ENCODE measurements at places on chromosomes 1 and 21.

DNA sequence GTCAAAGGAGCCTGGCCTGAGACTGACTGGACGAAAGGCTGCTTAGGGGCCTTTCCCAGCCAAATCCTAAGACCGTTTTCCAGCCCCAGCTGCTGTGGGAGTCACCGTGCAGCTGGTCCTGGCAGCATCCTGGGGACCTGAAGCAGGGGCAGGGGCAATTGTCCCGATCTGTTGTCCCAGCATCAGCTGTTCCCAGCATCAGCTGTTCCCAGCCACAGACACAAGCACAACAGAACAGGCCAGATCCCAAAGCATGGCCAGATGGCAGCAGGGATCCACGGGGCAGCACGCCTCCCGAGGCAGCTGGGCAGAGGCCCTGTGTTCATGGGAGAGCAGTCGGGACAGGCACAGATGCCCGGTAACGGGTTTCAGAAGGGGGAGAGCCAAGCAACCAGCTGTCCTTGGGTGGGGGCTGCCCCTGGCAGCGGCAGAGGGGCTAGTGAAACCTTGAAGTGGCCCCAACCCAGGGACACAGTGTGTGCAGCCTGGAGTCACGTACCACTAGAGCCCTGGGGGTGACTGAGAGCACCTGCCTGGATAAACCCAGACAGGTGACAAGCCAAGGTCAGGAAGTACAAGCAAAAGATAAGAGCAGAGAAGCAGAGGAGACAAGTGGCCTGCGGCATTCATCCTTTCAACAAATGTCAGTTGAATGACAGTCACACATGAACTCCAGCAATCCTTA is 13.3 kb downstream of the CELA2B start:
- DNase-seq = no peak

GRCh38 chr1:190353538-190354101 is 124.0 kb downstream of the BRINP3 start:
- DNase-seq = no peak

- no peak for DNase-seq
These were observed 350.6 kb upstream of the RUNX1 start for GRCh38 chr21:35399706-35400105.

- DNase-seq = no peak
These were observed 45.4 kb downstream of the RPL5 start for GRCh38 chr1:92877081-92877711.

DNA sequence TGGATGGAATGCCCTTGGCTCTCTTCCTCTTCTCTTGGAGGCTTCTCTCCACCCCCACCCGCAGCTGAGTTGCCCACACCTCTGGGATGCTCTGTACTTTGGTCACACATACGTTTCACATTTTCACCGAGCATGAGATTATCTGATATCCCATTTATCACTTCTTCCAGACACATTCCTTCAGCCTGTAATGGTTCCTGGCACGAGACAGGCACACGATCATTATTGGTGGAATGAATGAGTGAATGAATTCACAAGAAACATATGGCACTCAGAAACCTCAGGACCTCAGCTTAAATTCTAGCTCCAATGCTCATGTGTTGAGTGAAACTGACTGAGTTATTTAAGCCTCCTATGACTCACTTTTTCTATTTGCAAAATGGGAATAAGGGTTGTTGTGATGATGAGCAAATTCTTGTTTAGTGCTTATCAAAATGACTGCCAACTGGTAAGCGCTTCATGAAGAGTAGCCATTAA is 242.7 kb upstream of the JUN start:
- no peak for DNase-seq

- DNase-seq = no peak
These were observed 37.4 kb downstream of the PRDM2 start for GRCh38 chr1:13737398-13737797.

GRCh38 chr21:36704281-36704957 is 5.5 kb downstream of the SIM2 start:
- DNase-seq = no peak

- DNase-seq = no peak
These were observed 51.4 kb downstream of the LRIG2 start for GRCh38 chr1:113124366-113124765.

GRCh38 chr1:3067301-3067670 is 1.7 kb upstream of the PRDM16 start:
- DNase-seq = no peak

DNA sequence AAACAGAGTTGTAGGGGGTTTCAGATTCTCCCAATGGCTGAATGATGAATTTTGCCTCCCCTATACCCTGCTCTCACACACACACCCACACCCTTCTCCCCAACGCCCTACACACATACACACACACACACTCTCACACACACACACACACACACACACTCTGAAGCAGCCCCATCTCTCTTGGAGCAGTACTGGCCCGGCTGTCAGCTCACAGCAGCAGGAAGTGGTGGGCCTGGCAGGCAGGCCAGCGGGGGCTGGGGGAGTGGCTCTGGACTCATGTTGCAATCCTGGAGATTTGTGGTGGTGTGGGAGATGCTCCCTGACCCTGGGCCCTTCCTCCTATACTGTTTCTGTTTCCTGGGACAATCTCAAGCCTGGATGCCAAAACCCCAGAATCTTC is 2.2 kb downstream of the IKBKE start:
- DNase-seq = no peak

- no peak for DNase-seq
These were observed 797.3 kb downstream of the PLA2G4A start for GRCh38 chr1:187626056-187626455.

- DNase-seq = no peak
These were observed 44.1 kb downstream of the POFUT2 start for GRCh38 chr21:45243603-45244002.

DNA sequence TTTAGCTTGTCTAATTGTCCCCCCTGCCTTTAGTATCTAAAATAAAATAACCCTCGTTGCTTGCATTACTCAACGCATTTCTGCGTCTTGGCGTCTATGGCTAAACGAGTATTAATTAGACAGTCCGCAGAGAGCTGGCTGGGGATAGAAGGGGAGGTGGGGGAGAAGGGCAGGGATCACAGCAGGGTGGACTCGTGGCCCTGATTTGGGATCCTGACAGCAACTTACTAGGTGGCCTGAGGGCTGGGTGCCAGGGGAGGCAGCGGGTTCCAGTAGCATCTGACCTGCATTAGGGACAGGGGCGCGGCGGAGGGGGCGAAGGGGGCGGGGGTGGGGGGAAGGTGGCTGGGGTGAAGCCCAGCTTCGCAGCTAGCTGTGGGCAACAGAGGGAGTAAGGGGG is 1.1 kb upstream of the BACE2 start:
- DNase-seq = no peak

GRCh38 chr1:91098299-91098906 is 76.6 kb upstream of the ZNF644 start:
- no peak for DNase-seq

- no peak for DNase-seq
These were observed 17.9 kb upstream of the FMOD start for GRCh38 chr1:203368624-203369451.

DNA sequence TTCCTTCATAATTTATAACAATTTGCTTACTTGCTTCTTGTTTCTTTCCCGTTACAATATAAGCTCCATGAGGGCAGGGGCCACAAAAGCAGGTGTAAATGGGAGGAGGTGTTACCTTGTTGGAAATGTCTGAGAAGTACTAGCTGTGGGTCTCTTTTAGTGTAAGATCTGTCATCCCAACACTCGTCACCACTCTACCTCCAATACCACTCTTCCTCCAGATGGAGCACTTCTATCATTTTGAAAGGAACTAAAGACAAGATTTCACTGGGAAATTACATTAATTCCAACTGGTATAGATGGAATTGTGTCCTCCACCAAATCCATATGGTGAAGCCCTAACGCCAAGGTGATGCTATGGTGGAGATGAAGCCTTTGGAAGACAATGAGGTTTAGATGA is 53.0 kb upstream of the CPLANE2 start:
- no peak for DNase-seq

DNA sequence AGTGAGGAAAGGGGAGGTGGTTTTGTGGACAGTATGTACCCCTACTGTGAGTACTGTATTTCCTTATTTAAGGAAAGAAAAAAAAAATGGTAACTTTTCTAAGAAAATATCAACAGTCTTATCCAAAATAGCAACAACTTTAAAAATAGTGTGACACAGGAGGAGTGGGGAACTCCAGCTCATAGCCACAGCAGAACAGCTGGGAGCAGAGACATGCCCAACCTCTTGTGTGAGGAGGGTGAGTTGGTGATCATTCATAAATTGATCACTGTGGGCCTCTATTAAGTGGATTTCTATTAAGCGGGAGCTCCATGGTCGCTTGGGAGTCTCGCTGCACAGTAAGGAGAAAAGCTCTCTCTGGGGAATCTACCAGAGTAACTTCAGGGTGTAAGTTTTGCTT is 158.8 kb upstream of the DUSP10 start:
- no peak for DNase-seq

GRCh38 chr21:45855248-45855811 is 126.2 kb upstream of the COL6A1 start:
- no peak for DNase-seq

- no peak for DNase-seq
These were observed 31.4 kb downstream of the FMO1 start for GRCh38 chr1:171279678-171280077.

DNA sequence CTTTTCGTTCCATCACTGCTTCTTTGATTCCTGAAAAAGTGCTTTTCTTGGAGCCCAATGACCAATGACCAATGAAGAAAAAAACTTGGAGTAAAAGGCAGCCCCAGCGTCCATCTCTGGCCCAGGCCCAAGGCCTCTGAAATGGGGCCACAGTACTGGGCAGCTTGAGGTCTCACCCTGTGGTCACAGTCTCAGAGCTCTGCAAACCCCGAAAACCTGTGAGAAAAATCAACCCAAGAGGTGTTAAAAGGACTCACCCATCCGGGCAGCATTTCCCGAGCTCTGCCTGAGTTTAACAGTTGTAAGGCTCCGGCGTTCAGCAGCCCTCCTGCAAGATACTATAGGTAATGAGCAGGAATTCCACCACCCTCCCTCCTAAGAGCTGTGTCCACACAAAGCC is 2.1 kb upstream of the EFHD2 start:
- no peak for DNase-seq

GRCh38 chr1:242083742-242084141 is 84.8 kb upstream of the MAP1LC3C start:
- DNase-seq = no peak

All from activated CD4-positive, alpha-beta T cell treated with anti-CD3 and anti-CD28 coated beads for 4 hours (primary cell).